Naive thymus-derived CD4-positive, alpha-beta T cell (primary cell): ENCODE measurements at places on chromosomes 2 and 18.

DNA sequence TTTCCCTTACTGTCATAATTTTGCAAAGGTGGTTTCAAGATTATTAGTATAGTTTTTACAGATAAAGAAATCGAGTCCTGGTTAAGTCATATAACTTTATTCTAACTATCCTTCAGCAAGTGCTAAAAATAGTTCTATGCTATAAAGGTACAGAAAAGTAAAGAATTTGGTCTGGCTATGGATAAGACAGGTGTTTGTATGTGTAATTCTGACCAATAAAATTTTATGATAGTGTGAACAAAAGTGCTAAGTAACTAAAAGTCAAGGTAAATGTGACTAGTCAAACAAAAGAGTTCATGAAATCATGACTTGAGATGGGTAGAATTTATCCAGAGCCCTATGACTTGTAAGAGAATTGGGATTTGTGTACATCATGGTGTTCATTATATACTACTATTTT lies 140.7 kb downstream of the COMMD1 start:
- no peak for DNase-seq

GRCh38 chr2:135279209-135279608 lies 227.1 kb downstream of the RAB3GAP1 start:
- no peak for DNase-seq

GRCh38 chr18:24817587-24818371 lies 357.3 kb downstream of the HRH4 start:
- no peak for DNase-seq

GRCh38 chr18:63725682-63726480 lies 23.1 kb downstream of the SERPINB11 start:
- DNase-seq, result no peak

DNA sequence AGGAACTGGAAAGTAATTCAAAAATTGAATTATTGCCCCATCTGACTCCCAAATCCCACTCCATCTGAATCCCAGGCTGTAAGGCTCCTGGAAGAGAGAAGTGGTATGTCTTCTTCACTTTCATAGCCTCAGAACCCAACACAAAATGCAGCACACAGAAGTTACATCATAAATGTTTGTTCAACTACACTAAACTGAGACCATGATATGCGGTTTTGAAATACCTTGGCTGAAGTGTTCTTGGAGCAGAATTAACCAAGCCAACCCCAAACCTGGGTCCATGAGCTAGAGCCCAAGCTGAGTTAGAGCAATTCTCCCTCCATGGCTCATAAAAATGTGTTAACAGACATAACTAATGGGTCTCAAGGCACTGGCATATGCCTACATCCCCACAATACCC lies 23.3 kb downstream of the NEB start:
- DNase-seq, result no peak

DNA sequence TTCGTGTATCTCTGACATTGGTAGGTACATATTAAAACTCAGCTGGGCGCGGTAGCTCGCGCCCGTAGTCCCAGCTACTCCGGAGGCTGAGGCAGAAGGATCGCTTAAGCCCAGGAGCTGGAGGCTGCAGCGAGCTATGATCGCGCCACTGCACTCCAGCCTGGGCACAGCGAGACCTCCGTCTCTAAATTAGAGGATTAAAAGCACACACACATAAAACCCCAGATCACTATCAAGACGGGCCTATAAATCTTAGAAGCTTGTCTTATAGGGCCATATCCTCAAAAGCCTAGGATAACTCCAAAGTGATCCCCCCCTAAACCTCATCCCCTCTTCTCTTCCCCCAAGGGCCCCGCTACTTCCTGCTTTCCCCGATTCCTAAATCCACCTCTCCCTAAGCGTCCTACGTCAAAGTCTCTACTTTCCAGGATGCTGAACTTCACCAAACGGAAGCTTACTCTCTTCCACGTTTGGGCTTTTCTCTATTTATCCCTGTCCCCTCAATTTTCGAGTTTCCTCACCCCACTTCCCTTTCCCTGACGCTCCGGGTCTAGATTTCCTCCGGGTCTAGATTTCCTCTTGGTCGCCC lies 707 bp downstream of the KRCC1 start:
- DNase-seq, result peak; percentile 11

DNA sequence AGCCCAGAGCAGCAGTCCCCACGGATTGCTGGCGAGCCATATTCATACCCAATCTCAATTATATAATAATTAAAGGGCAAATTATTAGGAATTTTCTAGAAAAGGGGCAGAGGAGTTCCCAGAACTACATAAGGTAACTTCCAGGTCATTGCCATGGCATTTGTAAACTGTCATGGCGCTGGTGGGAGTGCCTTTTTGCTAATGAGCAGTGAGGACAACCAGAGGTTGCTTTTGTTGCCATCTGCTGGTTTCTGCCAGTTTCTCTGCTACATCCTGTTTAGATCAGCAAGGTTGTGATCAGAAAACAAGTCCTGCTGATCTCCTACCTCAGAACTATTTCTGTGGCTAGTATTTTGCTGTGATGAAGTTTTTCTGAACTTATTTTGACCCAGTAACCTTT lies 159.8 kb upstream of the PIEZO2 start:
- no peak for DNase-seq

DNA sequence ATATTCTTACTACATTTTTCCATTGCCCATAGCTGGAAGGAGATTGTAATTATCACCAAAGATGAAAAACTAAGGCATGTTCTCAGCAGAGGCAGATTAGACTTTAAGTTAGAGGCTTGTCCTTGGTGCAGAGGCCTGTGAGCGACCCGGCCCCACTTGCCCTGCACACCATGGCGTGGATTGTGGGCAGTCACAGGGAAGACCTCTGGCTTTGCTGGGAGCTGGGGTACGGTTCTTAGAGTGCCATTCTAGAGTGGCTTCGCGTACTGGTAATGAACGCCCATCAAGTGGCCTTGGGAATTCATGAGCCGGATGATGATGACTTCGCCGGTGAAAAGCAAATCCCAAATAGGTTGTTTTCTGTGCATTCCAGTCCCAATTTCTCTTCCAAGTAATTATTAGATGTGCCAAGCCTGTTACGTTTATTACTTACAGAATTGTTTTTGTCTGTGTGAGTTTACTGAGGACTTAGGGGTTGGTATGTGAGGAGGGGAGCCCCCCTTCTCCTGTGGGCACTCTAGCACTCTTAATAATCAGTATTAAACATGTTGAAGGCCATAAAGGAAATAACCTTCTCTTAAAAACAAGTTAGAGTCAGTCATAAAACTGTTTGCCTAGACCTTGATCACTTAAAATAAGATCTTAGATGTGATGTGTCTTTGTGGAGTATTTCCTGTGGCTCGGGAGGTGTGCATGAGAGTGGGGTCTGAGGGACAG lies 90.6 kb downstream of the LDLRAD4 start:
- no peak for DNase-seq

DNA sequence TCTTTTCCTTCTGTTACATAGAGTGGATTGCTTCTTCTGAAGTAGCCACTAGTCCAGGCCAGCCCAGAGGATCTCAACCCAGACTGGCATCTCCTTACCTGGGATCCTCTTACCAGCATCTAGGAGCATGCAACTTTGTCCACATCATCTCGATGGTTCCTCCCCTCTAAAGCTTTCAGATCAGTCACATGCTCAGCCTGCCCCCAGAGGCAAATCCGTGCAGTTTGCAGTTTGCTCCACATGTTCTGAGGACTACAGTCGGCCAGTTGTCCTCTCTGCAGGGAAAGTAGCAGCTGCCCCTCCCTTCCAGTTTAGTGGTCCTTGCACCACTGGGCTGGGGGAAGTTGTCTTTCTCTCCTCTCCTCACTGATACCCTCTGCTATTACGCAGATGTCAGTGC lies 259.8 kb upstream of the APCDD1 start:
- no peak for DNase-seq

DNA sequence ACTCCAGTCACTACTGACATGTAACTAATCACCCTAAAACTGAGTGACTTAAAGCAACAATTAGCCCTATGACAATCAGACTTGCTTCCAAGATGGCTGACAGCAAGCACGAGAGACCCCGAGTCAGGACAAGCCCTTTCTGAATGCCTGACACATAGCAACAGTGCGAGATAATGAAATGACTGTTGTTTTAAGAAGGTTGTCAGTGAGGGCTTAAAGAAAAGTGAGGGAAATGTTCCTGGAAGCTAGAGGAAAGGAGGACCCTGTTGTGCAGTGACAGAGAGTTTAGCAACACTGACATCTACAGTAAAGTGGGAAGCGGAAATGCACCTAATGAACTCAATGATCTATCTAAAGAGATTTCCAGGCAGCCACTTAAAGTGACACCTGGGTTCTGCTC lies 163.1 kb downstream of the STK39 start:
- no peak for DNase-seq

DNA sequence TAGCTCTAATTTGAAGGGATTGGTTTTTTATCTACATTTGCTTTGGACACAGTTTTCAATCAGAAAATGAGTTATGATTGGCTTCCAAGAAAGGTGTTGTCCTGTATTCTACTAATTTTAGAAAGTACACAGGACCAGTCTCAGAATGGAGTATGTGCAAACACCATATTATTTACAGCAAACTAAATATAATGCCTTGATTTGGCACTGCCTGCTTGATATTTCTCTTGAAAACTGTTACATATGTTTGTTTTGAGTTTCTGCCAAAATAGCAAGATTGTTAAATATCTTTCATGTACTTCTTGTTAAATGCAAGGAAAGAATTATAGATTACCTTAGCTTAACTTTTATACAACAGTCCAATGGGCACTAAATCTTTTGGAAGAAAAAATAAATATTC lies 694.9 kb downstream of the KCNJ3 start:
- DNase-seq, result no peak
